Fibroblast of the aortic adventitia (primary cell): ENCODE measurements at places on chromosomes 6 and 20.

DNA sequence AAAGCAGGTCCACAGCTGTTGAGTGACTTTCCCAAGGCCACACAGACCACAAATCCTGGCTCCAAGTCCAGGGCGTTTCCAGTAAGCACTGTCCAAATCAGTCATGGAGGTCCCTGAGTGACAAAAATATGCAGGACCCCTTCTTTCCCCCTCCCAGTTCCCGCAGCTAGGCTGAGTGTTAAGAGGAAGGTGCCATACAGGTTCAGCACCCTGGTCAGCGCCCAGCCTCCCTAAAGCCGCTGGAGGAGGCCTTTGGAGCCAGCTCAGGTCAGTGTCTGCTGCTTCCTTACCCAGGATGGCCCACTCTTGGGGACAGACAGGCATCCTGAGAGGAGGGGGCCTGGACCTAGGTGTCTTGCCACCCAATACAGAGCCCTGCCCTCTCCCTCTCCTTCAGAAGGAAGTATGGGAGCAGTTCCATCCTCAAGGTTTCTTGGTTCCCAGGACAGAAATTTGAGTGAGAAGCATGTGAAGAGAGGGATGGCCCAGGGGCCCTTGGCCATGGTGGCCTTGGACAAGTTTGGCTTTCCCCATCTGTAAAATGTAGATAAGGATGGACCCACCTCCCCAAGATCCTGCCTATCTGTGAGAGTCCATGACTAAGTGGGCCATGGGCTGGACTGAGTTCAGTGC lies 13.2 kb downstream of the TMEM74B start:
- DNase-seq, result peak; percentile 38

DNA sequence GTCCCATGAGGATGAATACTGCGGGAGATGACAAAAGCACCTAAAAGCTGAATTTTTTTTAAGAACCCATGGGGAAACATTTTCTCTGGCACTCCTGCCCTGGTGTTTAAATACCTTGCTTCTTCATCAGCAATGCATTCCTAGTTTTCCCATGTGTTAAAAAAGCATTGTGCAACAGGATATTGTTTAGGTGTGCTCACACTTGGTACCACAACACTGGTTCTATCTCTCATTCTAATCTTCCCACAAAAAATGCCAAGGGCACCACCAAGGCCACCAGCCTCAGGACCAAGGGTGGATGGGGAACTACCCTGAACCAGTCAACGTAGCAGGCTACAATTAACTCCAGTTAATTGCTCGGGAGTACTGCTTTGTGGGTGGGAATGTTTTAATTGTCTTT lies 50.9 kb downstream of the ALDH5A1 start:
- DNase-seq, result no peak

DNA sequence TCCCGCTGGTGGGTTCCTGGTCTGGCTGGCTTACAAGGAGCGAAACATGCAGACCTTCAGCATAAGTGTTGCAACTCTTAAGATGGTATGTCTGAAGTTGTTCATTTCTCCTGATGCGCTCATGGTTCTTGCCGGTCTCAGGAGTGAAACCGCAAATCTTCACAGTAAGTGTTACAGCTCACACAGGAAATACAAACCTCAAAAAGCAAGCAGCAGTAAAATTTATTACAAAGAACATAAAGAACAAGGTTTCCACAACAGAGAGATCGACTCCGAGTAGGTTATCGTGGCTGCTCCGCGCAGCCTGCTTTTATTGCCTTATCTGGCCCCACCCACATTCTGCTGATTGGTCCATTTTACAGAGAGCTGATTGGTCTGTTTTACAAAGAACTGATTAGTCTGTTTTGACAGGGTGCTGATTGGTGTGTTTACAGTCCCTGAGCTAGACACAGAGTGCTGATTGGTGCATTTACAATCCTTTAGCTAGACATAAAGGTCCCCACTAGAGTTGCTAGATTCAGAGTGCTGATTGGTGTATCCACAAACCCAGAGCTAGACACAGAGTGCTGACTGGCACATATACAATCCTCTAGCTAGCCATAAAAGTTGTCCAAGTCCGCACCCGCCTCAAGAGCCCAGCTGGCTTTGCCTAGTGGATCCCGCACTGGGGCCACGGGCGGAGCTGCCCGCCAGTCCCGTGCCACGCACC lies 39.2 kb downstream of the TRIM27 start:
- DNase-seq, result no peak

DNA sequence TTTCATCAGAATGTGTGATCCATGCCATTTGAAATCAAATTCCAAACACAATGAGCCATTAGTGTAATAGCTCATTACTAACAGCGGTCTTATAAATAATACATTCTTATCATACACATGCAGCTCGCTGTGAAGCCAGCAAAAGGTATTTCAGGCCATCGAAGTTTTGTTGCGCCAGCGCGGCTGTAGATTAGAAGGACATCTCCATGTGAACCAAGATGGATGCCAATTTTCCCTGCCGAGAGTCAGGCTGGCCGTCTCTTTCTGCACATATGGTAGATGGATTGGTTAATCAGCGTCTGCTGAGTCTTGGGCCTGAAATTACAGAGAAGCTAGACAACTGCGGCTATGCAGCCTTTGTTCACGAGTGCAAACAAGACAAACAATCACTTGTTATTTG lies 44.1 kb downstream of the CFAP61 start:
- DNase-seq, result no peak

DNA sequence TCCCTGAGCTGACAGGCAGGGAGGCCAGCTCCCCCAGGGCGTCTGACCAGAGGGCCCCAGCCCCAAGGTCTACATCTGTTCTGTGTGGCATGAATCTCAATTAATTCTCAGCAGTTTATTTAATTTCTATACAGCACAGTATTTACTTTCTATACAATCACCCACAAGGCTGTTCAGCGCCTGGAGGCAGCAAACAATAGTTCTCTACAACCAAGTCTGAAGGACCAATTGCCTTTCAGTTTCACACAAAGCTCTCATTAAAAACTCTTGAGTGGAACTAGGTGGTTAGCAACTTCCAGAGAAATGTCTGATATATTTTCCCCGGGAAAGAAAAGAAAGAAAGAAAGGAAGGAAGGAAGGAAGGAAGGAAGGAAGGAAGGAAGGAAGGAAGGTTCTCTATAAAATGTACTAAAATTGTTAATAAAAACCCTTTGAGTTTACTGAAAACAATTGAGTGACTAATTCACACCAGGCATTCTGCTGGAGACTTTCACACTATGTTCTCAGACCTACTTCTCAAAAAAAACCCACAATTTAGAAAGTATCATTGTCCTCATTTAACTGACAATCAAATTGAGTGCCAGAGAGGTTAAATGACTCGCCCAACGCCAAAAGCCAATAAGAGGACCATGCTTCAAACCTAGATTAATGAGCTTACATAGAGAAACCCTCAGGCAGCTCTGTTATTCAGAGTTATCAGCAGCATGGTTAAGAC lies 62.5 kb downstream of the METTL24 start:
- no peak for DNase-seq

DNA sequence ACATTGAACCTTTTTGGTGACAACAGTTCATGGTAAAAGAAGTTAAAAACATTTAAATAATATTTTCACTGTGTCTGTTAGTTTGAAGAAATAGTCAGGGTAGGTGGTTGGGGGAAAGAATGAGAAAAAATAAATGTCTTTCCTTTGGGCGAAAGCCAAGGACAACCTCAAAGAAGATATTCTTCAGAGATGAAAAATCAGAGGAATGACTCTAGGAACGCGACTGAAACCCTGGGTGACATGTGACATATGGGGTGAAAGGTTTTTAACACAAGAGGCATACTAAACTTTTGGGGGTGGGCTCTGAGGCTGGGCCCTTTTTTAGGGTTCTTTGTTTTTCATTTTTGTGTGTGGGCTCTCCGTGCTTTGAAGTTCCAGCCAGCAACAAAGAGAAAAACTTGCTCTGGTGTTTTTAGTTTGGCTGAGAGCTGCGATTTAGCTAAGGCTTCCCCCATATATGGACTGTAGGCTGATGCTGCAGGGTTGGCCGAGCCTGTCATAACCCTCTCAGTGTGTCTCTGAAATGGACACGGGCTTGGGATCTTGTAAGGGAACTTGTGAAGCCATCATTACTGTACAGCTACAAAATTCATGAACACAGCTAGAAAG lies 610.1 kb upstream of the ARID1B start:
- peak; percentile 21 for DNase-seq

- DNase-seq, result no peak
Measured at GRCh38 chr20:43955750-43956191, 41.1 kb downstream of the TOX2 start.

- no peak for DNase-seq
Measured at GRCh38 chr6:31874836-31875572, 3.8 kb downstream of the SLC44A4 start.

GRCh38 chr6:34630040-34630439 lies 66.5 kb downstream of the ILRUN start:
- peak; percentile 94 for DNase-seq

DNA sequence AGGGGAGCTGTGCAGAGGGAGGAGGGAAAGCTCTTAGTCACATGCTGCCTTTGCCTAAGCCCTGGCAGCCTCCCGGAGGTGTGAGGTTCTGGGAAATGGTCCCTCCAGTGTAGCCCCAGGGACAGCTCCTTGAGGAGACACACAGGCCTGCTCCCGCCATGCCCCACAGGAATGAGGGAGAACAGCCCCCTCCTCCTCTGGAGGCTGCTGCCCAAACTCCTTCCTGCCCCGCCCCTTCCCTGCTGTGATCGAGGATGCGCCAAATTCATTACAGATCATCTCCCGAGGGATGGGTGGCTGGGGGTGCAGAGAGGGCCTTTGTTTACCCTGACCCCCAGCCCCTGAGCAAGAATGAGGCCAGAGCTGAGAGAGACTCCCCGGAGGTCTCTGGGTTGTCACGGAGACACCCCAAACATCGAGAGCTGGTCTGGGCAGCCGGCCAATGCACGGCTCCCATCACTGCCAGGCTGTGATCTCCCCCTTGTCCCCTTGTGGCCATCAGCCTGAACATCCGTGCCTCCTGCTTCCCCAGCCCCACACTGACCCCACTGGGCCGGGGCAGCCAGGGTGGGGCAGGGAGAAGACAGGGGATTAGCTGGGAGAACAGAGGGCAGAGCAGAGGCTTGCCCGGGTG lies 8.4 kb downstream of the CYP21A2 start:
- DNase-seq, result peak; percentile 22

- DNase-seq, result no peak
Measured at GRCh38 chr6:6368040-6368683, 47.7 kb upstream of the F13A1 start.

DNA sequence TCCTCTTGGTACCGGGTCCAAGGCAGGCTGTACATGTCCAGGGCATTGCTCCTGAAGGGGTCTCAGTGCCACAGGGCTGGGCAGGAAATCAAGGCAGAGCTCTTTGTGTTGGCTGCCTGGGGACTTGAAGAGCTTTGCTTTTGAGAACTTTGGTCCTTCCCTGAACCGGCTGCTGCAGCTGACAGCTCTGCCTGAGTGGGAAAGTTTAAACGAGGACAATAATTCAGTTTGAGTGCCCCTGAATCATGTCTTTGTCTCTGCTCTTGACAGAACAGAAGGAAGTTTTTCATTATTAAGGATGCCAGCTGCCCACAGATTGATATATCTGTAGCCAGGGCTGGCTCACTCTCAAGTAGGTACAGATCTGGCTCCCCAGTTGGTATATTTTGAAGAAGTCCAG lies 56.1 kb downstream of the ANKRD6 start:
- no peak for DNase-seq

- DNase-seq, result peak; percentile 91
Measured at GRCh38 chr20:53949319-53949839, 121.0 kb downstream of the BCAS1 start.

DNA sequence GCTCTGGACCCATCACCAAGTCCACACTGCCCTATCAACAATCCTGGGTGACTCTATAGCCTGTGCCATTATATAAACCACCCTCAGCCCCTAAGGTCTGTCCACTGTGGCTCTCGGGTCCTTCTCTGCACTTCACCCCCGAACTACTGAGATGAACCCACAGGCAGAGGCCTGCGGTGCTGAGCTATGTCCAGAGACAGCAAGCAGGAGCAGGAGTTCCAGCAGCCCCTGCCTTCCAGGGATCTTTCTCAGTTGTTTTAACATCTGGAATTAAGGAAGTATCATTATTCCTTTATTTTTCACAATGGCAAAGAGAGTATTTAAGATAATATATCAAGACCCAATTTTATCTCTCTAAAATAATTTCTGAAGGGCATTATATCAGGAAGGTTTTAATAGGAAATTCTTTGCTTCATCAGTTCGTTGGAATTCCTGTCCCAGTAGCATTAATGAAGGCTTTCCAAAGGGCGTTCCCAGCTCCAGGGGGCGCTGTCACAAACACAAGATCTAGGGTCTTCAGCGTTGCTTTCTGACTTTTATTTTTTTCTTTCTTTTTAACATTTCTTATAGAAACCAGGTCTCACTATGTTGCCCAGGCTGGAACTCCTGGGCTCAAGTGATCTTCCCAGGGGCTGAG lies 27.3 kb downstream of the RRBP1 start:
- peak; percentile 79 for DNase-seq

GRCh38 chr20:63694584-63695423 lies 1.6 kb upstream of the TNFRSF6B start:
- no peak for DNase-seq

DNA sequence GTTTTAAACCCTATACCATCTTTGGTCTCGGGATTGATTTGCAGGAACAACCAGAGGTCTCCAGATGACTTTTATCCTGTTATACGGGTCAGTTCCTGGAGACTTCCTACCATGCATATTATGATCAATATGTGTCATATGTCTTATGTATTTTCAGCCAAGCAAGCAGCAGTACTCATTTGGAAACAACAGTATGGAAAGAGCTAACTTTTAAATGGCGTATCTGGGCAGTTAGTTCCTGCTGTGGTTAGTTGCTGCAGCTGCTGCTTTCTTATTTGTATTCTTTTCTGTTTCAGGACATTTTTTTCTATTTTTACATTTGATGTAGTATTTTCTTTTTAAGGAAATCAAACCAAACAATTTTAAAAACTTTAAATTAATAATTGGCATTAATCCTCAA lies 207.5 kb downstream of the MANEA start:
- no peak for DNase-seq

GRCh38 chr20:39206899-39207564 lies 244.9 kb downstream of the DHX35 start:
- DNase-seq, result peak; percentile 22

GRCh38 chr20:50930139-50930975 lies 880 bp downstream of the ADNP start:
- DNase-seq, result no peak

GRCh38 chr6:126716826-126717509 lies 377.1 kb downstream of the CENPW start:
- no peak for DNase-seq

DNA sequence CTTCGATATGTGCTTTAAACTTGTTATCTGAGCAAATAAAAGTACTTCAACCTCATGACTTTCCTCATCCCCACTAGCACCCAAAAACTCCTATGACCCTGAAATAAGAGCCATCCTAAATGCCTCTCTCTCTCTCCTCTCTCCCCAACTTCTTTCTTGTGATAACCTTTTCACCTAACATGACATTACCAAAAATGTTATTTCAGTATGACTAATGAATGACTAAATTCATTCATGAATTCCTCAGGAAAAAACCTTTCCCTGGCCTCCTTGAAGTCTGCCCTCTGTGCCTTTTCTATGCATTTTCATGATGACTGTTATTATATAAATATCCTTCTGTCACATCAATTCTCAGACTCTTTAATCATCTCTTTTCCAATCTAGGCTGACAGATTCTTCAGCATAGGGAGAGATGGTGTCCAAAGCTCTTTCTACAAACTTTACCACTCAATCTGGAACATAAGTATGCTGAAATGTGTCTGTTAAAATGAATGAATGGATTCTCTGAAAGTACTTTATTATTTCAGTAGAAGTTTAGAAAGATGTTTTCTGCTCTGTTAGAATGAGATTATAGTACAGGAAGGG lies 114.3 kb upstream of the GGTLC1 start:
- peak; percentile 46 for DNase-seq
